Right hindlimb (tissue), 1 donor: ENCODE measurements at places on chromosomes 2 and 18.

DNA sequence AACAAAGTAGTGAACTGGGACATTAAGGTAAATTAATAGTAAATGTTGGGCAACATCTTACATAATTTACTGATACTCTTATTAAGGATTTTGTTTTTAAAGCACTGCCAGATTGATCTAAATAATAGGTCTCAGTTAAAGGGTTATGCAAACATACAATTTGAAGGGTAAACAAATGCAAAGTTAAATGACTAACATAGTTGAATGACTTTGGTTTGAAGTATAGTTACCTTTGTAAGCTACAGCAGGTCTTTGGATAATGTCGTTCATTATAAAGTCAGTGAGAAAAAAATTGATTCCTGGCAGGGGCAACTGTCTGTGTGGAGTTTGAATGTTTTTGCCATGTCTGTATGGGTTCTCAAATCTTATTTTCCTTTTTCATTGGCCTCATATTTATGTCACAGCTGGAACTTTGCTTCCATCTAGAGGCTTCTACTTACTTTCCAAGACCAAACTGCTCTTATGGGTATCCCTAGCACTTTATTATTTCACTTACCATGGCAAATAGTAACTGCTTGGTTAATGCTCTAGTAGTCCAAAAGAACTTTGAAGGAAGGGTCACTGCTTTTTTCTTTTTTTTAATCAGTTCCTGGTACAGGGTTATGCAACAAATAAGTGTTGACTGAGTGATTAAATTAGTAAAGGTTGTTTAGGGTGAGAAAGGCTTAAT, 107.8 kb downstream of the NBEAL1 start:
- DNase-seq: no peak

DNA sequence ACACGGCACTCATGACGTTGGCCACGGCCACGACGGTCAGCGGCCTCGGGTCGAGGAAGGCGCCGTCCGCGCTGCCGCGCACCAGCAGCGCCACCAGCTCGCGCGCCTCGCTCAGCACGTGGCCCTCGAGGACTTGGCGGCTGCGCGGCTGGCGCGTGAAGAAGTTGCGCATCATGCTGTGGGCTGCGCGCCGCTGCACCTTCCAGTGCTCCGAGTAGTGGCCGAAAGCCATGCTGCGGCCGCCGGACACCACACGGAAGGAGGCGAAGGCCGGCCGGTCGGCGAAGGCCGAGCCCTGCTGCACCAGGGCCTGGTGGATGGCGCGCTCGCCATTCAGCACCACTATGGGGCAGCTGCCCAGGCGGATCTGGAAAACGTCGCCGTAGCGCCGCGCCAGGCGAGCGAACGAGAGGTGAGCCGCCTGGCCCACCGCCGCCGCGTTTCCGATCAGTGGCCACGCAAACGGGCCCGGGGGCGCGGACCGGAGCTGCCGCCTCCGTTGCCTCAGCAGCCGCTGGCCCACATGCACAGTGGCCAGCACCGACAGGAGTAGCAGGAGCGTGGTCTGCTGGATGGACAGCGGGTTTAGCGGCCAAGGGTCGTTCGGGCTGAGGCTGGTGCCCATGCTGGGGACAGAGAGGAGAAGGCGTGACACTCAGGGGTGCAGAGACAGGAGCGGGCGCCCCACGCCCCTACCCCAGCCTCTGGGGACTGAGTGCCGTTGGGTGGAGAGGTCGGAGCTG, 1.0 kb downstream of the CYP1B1 start:
- DNase-seq: peak; percentile 51

GRCh38 chr2:26916128-26916692, 54.2 kb upstream of the MAPRE3 start:
- no peak for DNase-seq

DNA sequence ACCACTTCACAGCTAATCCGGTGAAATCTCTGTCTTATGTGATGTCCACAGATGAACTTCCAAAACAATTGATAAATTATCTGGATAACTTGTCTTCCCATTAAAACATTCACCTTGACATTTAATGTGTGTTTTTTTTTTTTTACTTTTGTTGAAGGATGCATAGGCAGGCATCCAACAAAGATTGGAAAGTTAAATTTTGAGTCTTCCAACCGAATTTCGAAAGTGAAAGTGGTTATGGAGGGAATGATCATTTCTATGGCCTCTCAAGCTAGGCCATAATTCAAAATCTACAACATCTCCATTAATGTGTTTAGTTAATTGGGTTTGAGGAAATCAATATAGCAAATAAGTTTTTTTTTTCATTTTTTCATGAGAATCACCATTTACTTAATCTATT, 1495.5 kb upstream of the ACVR2A start:
- no peak for DNase-seq

GRCh38 chr18:55407191-55407590, 180.8 kb downstream of the TCF4 start:
- no peak for DNase-seq

DNA sequence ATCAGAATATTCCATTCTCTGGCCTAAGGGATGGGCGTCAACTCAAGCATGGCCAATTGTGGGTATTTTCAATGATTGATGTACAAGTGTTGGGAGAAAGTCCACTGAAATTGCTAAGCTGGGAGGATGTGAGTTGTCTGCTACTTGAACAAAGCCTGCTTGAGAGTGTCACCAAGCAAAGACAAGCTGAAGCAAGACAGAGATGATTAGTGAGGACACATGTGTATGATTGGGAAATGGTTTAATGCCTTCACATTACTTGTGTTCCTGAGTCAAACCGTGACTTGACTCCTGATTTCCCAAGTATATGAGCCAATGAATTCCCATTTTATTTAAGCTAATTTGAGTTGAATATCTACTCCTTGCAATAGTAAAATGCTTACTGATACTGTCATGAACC, 23.7 kb upstream of the NRP2 start:
- DNase-seq: no peak

- DNase-seq: no peak
Observed at GRCh38 chr2:140275427-140275826, 1495.2 kb upstream of the NXPH2 start.

GRCh38 chr2:33241581-33241980, 234.9 kb upstream of the RASGRP3 start:
- peak; percentile 49 for DNase-seq

DNA sequence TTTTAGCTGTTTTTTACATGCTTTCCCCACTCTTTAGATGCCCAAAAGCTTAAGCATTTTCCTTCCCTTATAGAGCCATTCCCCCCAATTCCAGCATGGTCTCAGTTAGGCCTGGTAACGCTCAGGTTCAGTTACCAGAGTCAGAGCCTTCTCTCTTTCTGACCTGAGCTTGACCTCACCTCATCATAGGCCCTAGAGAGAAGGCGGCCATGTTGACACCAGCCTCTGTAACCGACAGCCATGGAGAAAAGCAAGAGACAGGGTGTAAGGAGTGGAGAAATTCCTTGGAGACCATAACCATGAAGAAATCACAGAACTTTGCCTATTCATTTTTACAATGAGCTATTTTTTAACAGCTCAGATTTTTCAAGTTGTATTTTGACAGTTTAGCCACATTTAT, 99.4 kb downstream of the RTN4 start:
- DNase-seq: no peak

- no peak for DNase-seq
Observed at GRCh38 chr2:233470839-233471238, 95.7 kb downstream of the USP40 start.

- no peak for DNase-seq
Observed at GRCh38 chr2:120262761-120263428, 10.2 kb downstream of the RALB start.

DNA sequence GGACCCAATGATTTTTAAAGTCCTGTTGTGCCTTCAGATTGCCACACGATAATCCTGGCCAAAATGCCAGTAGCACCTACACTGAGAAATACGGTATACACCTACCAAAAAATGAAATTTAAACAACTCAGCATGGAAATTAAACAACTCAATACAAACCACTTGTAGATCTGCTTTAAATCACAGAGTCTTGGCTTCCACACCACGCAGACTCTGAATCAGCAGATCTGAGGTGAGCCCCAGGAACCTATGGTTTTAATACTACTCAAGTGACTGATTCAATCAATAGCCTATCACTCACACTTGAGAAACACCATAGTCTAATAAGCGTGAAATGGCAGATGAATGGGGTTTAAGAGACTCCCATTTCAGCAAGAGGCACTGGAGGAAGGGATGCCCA, 46.9 kb downstream of the MAP4K3 start:
- DNase-seq: no peak

DNA sequence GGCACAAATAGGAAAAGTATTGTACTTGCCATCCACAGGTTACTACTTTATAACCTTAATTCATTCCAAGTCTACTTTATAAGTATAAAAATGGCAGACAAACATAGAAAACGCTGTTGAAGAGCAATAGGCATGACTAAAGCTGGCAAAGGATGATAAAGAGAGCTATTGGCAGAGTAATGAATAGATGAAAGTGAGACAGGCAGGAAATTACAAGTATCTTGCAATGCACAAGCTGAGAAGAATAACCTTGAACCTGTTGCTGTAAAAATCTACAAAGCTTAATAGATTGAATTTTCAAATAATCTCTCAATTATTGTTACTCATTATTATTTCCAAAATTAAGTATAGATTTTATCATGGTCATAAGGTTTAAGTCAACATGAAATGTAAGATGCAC, 8.8 kb downstream of the PELI1 start:
- no peak for DNase-seq

- no peak for DNase-seq
Observed at GRCh38 chr2:10033251-10034006, 9.9 kb upstream of the KLF11 start.

DNA sequence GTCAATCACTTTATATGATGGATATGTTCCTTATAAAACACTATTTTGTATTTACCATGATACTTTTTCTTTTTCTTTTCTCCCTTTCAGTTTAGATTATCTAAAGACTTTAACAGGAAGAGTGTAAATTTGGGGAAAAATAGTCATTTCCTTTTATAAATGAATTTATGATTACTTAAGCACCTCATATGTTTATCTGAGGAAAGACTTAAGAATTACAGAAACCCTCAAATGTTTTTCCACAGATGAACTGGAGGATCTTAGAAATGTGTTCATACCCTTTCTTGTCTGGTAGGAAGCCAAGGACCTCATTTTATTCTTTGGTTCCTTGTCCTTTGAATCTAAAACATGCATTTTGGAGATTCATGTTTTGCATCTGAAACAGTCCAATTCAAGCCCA, 36.7 kb downstream of the MAPRE2 start:
- no peak for DNase-seq

- DNase-seq: no peak
Observed at GRCh38 chr2:17190527-17190926, 327.7 kb downstream of the RAD51AP2 start.

GRCh38 chr2:122236152-122236874, 480.9 kb downstream of the TSN start:
- no peak for DNase-seq

DNA sequence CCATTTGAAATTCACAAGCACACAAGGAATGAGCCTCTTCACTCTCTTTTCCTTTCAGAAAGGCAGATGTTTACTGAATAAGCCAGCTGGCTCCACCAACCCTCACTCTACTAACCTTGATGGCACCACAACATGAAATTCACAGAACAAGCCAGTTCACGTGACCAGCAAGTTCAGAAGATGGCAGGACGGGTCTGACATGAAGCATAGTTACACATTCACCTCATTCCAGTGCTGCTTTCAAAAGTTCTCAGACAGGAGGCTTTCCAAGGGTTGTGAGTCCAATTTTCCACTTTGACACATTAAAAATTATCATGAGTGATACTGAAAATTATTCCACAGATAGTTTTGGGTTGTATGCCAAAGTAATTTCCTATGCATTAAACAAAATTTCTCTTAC, 74.2 kb upstream of the MBOAT2 start:
- peak; percentile 43 for DNase-seq

DNA sequence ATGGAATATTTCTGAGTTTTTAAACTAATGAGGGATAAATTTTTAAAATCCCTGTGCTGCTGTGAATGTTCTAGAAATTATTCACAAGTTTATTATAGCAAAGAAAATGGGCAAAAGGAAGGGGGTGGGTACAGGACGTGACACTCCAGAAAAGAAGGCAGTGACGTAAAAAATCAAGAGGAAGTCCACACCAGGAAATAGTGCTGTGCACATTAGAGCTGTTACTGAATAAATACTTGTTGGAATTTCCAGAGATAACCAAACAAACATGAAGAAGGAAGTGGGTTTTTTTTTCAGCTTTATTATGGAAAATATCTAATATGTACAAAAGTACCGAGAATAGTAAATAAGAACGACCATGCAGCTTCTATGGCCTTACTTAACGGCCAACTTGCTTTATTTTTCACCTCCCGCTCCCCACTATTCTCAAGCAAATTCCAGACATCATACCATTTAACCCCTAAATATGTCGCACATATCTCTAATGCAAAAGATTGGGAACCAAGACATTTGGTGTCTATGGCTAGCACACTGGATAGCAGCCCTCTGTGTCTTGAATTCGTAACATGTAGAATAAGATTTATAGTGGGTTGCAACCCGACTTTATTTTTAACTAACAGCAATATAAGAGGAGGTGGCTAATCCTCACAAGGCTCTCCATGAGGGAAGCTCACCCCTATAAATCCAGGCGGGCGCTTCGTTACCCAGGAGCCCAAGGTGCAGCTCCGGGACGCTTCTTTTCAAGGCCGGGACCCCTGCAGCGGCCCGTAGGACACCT, 580 bp upstream of the NDUFV2 start:
- no peak for DNase-seq

- DNase-seq: no peak
Observed at GRCh38 chr18:14947482-14948162, 199.7 kb downstream of the ANKRD30B start.

DNA sequence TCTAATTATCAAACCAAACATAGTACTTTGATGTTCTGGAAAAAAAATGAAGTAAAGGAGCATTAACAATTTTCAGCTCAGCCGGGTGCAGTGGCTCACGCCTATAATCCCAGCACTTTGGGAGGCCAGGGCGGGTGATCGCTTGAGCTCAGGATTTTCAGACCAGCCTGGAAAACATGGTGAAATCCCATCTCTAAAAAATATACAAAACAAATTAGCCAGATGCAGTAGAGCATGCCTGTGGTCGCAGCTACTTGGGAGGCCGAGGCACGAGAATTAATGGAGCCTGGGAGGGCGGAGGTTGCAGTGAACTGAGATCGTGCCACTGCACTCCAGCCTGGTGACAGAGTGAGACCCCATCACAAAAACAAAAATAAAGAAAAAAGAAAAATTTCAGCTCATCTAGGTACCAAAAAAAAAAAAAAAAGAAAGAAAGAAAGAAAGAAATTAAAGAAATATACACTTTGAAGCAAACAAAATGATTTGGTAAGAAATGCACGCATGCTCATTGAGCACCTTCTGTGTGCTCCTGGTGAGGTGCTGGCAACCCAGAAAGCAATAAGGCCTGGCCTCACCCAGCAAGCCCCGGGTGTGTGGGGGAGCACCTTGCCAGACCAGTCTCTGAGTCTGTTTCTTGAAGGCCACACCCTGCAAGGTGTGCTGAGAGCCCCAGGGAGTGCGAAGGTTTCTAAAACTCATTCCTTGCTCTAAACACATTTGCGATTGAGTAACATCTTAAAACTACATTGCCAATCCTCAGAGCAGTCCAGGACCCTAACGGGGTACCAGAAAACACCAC, 133.5 kb downstream of the TFCP2L1 start:
- no peak for DNase-seq

- DNase-seq: no peak
Observed at GRCh38 chr2:173021939-173022371, 53.7 kb upstream of the MAP3K20 start.

- no peak for DNase-seq
Observed at GRCh38 chr18:46370898-46371297, 266.7 kb downstream of the HAUS1 start.

- DNase-seq: no peak
Observed at GRCh38 chr2:113965644-113966043, 75.8 kb downstream of the ACTR3 start.
